ENCODE measurements at places on chromosomes 2 and 18.

- DNase-seq = no peak
Measured at GRCh38 chr2:21890041-21890440, 766.3 kb downstream of the TDRD15 start.

DNA sequence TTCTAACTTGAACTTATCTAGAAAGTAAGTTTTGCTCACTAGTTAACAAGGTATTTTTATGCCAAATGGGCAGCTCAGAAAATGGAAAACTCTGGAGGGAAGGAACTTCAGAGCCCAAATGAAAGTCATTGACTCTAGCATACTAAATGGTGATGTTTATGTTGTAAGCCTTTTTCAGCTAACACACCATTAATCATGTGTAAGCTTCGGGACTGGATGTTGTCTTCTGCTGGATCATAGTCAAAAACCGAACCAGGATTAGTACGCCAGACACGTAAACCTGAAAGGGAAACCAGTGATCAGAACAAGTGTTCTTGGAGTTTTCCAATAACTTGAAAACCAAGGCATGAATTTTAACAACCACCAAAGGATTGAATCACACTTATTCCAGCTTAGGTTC, 81.8 kb downstream of the RIF1 start:
- no peak for DNase-seq

- peak; percentile 69 for DNase-seq
Measured at GRCh38 chr18:24560511-24560981, 100.1 kb downstream of the HRH4 start.

DNA sequence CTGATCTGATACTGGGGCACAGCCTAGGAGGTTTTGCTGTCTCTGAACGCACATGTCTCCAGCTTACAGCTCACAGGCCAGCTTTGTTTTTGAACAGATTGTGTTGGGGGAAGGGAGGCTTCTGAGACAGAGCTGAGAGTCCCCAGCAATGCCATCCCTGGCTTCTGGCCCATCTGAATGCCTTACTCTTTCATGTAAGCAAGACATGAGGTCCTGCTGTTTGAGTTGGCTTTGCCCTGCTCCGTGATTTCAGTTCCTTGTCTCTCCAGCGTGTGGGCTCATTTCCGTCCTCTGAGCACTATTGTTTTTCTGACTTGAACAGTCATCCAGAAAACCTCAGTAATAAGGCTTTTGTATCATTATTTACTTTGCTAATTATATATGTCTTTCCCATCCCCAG, 194.9 kb upstream of the TNP1 start:
- no peak for DNase-seq

GRCh38 chr18:74496508-74497323, 553 bp downstream of the CNDP2 start:
- DNase-seq = peak; percentile 9

DNA sequence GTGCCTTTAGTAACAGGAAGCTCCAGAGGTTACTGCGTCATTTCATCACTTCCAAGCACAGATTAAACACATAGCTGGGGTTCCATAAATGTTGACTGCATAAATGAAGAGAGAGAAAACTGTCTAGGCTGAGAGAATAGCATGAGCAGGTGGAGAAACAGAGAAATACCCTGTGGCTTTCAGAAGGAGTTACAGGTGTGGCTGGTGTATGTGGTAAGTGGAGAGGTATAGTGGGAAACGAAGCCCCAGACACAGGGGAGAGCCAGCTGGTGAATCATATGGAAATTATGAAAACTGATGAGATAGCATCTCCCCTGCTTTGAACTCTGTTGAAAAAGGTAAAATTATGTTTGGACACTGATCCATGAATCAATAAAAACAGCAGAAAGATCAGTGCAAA, 807.4 kb upstream of the POU3F3 start:
- DNase-seq = no peak

DNA sequence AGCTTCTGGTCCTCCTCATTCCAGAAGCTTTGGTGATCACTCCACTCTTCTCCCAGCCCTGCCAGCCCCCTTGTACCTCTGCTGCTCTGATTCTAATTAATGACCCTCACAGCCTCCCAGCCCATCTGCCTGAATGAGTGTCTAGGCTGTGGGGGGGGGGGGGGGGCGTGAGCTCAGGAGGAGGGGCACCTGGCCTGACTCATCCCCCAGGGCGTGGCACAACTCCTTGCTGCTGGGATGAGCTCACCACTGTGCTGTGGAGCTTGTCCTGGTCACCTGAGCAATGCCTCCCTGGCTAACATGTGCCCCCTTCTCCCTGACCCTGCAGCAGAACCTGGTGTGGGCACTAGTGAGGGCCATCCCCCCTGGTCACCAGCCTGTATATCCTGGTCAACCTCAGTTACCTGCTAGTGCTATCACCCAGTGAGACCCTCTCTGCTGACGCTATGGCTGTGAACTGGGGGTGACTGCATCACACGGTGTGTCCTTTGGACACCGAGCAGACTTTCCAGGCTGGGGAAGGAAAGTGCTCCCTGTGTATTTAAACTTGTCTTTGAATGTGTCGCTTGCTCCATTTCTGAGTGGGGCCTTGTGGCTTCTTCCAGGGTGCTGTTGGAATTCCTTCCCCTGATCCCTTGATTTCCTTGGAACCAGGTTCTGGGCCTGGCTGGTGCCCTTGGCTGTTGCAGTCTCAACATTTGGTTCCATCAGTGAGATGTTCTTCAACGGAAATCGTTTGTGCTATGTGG, 41.5 kb upstream of the PUM2 start:
- peak; percentile 52 for DNase-seq

- no peak for DNase-seq
Measured at GRCh38 chr2:238004077-238004830, 37.4 kb downstream of the UBE2F start.

- no peak for DNase-seq
Measured at GRCh38 chr2:29892585-29893259, 28.7 kb downstream of the ALK start.

- DNase-seq = no peak
Measured at GRCh38 chr18:47928466-47928865, 2.0 kb downstream of the SMAD2 start.

DNA sequence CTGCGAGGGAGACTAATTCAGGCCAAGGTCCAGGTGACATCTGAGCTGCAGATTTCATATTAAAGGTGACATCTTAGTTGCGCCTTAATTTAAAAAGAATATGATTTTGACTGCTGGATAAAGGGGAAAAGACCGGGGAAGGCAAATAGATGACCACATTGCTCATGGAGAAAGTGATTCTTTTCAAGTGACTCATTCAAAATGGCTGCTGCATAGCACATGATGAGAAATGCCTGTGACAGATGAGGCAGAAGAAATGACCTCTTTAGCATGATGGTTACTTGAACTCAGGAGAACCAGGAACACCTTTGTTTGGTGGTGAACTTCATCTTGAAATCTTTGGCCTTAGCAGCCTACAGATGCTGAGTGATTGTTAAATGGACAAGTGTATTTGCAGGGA, 385.8 kb upstream of the TRIB2 start:
- DNase-seq = peak; percentile 73

GRCh38 chr2:123495241-123495640, 529.8 kb upstream of the CNTNAP5 start:
- DNase-seq = no peak

- DNase-seq = no peak
Measured at GRCh38 chr2:29579495-29580169, 341.8 kb downstream of the ALK start.

GRCh38 chr2:176552501-176553135, 283.4 kb downstream of the MTX2 start:
- DNase-seq = no peak

GRCh38 chr18:47601581-47602272, 328.7 kb downstream of the SMAD2 start:
- DNase-seq = no peak

DNA sequence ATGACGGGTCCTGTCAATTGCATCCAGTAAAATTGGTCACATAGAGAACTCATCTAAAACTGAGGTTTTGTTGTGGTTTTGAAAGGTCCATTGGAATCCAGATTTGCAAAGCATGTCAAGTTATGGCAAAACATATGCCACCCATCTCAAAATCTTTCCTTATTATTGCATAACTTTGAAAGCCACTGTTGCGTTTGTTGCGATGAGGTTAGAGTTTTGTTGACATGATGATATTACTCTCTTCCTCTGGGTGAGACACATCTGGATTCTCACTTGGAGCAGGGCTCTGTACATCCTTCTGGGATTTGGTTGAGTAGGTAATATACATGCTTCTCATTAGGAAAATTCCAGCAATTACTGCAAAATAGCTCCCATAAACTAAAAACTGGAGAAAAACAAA, 20.6 kb downstream of the SCYGR5 start:
- DNase-seq = no peak

GRCh38 chr2:183867206-183867605, 731.1 kb upstream of the ZNF804A start:
- no peak for DNase-seq

DNA sequence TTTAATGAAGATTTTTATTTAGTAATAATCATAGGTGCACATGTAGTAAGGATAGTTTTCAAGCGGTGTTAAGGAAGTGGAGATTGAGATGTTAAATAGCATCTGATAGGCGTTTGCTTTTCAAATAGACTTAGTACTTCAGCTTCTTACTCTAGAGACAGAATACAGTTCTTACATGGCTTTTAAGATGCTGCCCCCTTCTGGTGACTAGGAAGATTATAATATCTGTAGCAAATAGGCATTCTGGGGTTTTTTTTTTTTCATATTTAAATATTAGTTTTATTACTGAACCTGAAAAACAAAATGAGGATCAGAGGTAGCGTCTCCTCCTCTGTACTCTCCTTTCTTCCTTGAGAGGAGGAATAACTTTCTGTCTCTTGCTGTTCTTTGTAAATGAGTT, 100.2 kb downstream of the AGAP1 start:
- DNase-seq = peak; percentile 72

GRCh38 chr2:47592381-47592780, 189.4 kb downstream of the MSH2 start:
- DNase-seq = no peak

DNA sequence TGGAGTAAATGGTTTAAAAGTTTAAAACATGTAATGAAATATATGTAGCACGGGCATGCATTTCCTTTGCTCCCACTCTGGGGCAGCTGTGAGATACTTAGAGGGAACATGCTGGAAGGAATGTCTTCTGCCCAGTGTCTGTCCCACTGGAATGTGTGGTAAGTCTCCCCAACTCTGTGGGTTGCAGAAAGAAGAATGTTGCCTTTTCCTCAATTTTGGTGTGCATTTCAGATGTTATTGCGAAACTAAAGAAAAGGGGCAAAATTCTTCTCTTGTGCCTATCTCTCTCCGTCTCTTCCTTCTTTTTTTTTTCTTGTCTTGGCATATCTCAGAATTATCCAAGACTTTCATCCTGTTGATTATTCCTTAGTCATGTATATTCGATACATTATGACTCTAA, 201.1 kb downstream of the SH3RF3 start:
- DNase-seq = no peak

GRCh38 chr18:12326711-12327460, 18.8 kb downstream of the TUBB6 start:
- no peak for DNase-seq

- DNase-seq = no peak
Measured at GRCh38 chr2:64629875-64630274, 23.8 kb downstream of the SERTAD2 start.

- no peak for DNase-seq
Measured at GRCh38 chr2:197170208-197170607, 140.4 kb downstream of the ANKRD44 start.

- DNase-seq = no peak
Measured at GRCh38 chr2:105802587-105802986, 57.9 kb downstream of the NCK2 start.

- no peak for DNase-seq
Measured at GRCh38 chr2:158403237-158403636, 53.3 kb downstream of the CCDC148 start.

DNA sequence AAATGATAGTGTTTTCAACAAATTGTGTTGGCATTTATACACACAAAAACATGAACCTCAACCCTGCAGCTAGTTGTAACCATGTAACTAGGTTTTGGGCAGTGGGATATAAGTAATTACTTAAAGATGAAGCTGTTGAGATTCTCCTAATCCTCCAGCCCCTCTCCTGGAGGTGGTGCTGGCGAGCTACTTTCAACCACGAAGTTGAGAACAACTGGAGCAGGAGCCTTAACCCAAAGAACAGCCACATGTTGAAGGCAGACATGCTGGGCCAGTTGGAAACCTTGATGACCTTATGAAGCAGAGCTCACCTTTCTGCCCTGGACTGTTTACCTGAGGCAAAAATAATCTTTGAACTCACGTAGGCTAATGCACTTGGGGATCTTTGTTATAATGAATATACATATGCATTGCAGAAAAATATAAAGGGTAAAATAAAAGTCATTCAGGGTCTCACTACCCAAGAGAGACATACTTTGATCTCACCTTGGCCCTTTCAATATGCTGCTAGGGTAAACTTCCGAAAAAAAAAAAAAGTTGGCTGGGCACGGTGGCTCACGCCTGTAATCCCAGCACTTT, 89.6 kb upstream of the NPAS2 start:
- peak; percentile 51 for DNase-seq

DNA sequence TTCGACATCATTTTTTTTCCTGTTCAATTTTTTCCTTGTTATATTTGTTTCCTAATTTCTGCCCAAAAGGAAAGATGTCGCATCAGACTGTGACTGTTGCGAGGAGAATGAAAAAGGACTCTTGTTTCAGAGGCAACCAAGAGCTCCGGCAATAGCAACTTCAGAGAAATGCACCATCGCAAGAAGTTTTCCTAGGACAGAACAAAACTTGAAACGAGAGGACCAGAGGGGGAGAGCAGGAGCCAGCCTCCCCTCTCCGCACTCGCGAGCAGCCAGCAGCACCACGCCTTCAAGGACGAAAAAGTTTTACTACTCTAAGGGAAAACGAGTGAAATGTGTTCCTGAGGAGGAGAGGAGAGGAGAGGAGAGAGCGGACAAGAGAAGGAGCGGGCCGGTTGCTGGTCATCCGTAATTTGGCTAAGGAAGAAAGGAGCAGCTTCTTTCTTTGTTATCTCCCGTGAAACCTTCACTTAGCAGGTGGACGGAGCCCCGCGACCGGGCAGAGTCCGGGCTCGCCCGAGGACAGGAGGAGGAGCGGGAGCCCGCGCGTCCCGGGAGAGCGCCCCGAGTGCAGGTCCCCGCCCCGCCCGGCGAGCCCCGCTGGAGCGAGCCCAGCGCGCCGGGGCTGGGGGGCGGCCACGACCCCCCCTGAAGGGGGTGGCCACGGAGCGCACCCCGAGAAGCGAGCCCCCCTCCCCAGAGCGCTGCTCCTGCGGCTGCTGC, 744 bp downstream of the POU3F3 start:
- DNase-seq = no peak

DNA sequence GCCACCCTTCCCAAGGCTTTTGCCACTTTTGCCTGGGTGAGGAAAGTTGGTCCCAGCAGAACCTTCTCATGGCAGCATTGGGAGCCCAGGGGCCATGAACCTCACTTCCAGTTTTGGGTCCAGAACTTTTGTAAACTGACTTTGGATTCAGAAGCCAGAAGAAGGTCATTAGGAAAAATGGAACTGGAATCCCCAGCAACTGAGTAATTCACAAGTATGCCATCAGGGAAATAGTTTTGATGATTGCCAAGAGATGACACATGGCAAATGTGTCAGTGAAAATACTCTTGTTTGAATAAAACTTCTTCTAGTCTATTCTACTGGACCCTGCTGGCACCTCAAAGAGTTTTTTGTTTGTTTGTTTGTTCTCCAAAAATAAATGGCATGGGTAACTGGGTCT, 203.7 kb downstream of the SETBP1 start:
- DNase-seq = no peak
